ENCODE measurements at places on chromosomes 16 and 17.

DNA sequence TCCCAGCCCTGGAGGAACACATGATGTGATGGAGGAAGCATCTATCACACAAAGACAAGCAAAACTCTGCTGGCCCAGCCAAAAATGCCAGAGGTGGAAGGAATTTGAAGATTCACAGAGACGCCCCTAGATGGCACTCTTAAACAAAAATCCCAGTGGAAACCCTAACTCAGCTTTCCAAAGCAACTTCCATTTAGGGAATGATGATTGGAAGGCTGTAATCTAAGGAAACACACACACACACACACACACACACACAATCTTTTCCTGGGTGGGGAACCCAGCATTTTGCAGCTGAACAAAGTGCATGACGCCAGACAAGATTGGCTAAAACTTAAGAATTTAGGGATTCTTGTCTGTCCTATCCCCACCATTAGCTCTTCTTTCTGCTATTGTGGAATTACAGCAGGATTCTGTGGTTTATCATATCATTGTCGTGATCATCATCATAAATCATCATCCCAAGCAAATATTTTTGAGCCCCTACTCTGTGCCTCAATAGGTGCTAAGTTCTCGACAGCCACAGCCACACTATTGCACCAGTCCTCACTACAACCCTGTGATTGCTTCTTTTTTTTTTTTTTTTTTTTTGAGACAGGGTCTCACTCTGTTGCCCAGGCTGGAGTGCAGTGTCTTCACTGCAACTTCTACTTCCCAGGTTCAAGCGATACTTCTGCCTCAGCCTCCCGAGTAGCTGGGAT lies 1.6 kb upstream of the LDAF1 start:
- DNase-seq = peak; percentile 59

DNA sequence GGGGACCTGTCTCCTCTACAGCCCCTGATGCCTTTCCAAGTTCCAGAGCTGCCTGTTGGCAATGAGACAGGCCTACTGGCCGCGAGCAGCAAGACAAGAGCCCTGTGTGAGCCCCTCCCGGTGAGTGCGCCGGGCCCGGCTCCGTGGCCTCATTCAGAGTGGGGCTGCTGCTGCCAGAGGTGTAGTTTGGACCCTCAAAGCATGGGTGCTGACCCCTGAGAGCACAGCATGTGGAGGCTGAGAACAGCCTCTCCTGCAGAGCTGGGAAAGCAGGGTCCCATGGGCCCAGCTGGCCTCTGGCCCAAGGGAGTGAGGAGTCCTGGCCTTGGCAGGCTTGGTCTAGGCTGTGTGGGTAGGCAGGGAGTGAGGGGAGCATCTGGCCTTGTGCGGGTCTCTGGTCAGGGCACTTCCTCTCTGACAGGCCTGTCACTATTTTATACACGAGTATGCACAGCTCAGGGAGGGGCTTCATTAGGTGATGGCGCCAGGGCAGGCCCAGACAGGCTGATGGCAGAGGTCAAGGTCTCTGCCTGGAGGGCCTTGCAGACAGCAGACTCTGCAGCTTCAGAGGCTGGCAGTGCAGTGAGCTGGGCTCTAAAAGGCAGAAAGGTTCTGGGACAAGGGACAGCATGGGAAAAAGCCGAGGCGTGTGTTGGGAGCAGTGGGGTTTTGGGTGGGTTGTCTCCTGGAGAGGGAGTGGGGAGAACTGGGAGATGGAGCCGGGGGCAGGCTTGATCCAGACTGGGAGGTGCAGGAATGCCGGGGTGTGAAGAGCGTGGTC lies 43.4 kb downstream of the ADCY7 start:
- peak; percentile 41 for DNase-seq

GRCh38 chr16:14476183-14476582 lies 153.9 kb downstream of the PARN start:
- no peak for DNase-seq

- no peak for DNase-seq
These were observed 12.8 kb downstream of the MYO15A start for GRCh38 chr17:18121144-18121910.

DNA sequence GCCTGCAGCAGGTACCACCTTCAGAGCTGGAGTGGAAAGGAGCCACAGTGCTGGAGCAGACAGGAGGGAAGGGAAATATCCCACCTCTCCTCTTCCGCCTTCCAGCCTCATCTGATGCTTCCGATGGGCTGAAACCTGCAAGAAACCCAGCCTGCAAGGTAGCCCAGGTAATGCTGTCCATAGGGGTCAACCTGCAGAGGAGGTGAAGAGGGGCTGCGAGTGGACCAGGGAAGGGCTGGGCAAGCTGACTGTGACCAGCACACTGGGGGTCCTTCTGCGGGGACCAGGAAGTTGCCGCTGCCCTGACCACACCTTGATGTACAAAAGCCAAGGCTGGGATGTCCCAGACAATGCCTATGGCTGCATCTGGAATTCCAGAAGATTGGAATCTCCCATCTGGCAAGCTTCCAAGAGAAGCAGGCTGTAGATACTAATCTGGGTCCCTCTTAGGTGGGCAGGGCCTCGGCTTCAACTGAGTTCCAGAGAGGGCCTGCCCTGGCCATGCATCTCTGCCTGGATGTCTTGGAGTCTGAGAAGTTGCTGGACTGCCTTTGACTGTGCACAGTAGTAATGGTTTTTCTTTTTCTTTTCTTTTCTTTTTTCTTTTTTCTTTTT lies 5.8 kb downstream of the FOXL1 start:
- DNase-seq = no peak

- DNase-seq = no peak
These were observed 11.0 kb downstream of the MPO start for GRCh38 chr17:58269557-58270291.

All from ureter (tissue), 1 donor.